ENCODE measurements at places on chromosomes 1 and 21. TPM values are rescaled to one million over a fixed set of nuclear protein-coding genes. Genes with fewer than 3 reads are reported as not detected.

The SEC16B gene
- total RNA-seq: 0.61 TPM

DNA sequence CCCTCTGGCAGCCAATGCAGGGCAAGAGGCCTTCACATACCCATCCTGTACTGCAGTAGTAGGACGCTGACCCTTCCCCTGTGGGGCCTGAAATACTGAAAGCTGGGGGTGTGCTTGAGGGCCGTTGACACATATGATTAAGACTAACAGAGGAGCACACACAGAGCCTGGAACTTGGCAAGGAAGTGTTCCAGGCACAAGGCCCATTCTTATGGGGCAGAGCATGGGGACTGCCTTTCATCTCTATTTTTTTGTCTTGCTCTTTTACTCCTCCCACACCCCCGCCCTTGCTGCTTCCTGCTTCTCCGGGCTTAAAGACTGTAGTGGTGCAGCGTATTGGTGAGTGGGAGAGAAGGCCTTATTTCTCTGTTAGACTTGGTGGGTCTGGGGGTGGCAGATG is 137.4 kb downstream of the BACH1 start:
- no peak overlapping the region for H3K4me3 ChIP-seq
- H3K27me3 ChIP-seq: no peaks in the 10 kb centered on the region
- no peaks in the 10 kb centered on the region for H3K4me1 ChIP-seq
- no peak overlapping the region for H3K27ac ChIP-seq
- DNase-seq: no peak

DNA sequence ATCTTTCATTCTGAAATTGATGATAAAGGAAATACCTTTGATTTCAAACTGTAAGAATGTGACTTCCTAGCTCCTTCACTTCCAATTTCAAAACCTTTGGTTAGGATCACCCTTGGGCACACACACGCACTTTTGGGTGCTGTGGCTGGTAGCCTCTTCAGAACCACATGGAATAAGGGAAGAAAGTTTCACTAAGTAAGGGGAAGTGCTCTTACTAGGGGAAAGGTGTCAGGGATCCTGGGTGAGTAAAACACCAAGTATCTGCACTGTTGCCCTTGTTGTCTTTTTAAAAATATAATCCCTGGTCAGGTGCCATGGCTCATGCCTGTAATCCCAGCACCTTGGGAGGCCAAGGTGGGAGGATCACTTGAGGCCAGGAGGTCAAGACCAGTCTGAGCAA is 132.4 kb downstream of the SDCCAG8 start:
- H3K4me1 ChIP-seq: no peaks in the 10 kb centered on the region
- H3K36me3 ChIP-seq: peaks cover 29% of the 10 kb centered on the region
- no peak for DNase-seq
- H3K27ac ChIP-seq: no peak overlapping the region
- H3K4me3 ChIP-seq: no peak overlapping the region

GRCh38 chr1:37323486-37324377 is 150.6 kb upstream of the ZC3H12A start:
- DNase-seq: no peak
- no peaks in the 10 kb centered on the region for H3K4me1 ChIP-seq
- H3K36me3 ChIP-seq: no peaks in the 10 kb centered on the region
- peaks cover 92% of the 10 kb centered on the region for H3K27me3 ChIP-seq
- no peak overlapping the region for H3K27ac ChIP-seq
- H3K4me3 ChIP-seq: no peak overlapping the region
